Amygdala (tissue), 56 donors: ENCODE measurements at places on chromosomes 2 and 18.

DNA sequence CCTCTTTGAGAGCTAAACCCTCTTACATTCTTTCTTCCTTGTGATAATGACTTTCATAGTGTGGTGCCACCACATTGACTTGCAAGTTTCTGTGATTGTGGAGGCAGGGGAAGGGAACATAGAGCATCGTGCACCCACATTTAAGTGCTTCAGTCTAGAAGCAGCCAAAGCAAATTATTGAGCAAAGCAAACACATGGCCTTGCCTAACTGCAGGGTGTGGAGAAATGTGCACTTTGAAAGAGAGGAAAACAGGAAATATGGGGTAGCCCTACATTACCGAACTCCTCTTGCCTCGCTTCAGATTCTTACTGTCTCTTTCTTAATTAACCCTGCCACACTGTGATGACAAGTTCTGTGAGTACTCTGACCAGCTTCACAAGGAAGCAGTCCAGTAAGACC is 814.6 kb downstream of the SLC4A3 start:
- DNase-seq = no peak

- DNase-seq = no peak
Observed at GRCh38 chr2:158321264-158321663, 135.3 kb downstream of the CCDC148 start.

GRCh38 chr2:179764710-179765109 is 96.7 kb downstream of the ZNF385B start:
- DNase-seq = no peak

DNA sequence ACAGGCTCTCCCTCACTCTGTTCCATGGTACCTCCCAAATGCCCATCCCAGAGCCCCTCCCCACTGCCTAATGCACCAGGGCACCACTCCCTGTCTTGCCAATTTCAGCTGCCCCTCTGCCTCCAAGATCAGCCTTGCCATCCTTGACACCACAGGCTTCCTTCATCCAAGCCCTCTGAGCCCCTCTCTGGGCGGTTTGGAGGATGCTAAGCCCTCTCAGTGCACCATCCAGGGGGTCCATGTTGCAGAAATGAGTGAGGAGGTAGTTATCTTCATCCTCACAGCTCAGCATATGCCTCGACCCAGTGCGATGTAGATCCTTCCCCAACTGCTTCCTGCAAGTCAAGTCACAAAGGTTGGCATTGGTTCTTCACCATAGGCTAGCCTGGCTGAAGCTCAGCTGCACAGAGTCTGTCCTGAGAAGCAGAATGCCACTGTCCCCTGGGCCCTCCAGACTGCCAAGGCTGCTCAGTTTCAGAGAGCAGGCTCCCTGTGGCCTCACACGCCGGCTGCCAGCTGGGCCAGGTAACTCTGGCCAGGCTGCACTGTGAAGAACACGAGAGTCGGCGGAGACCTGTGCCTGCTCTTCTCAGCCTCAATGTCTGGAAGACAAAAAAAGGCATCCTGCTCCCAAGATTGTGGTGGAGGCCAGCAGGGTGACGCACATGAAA is 9.9 kb upstream of the MAP3K2 start:
- DNase-seq = no peak
